ENCODE measurements at places on chromosomes 4 and X. TPM values are rescaled to one million over a fixed set of nuclear protein-coding genes. Genes with fewer than 3 reads are reported as not detected.

SLC9A6 gene
- total RNA-seq: 9.9 TPM

ZNF157 gene
- not detected for total RNA-seq

TENM3 gene
- total RNA-seq: 0.18 TPM

SSX1 gene
- not detected for total RNA-seq

METTL14 gene
- total RNA-seq: 37.0 TPM

CD40LG gene
- not detected for total RNA-seq

SOWAHD gene
- 2.7 TPM for total RNA-seq

NDUFC1 gene
- 20.6 TPM for total RNA-seq

GRCh38 chr4:127140306-127140705 is 492.5 kb upstream of the INTU start:
- DNase-seq: no peak

DNA sequence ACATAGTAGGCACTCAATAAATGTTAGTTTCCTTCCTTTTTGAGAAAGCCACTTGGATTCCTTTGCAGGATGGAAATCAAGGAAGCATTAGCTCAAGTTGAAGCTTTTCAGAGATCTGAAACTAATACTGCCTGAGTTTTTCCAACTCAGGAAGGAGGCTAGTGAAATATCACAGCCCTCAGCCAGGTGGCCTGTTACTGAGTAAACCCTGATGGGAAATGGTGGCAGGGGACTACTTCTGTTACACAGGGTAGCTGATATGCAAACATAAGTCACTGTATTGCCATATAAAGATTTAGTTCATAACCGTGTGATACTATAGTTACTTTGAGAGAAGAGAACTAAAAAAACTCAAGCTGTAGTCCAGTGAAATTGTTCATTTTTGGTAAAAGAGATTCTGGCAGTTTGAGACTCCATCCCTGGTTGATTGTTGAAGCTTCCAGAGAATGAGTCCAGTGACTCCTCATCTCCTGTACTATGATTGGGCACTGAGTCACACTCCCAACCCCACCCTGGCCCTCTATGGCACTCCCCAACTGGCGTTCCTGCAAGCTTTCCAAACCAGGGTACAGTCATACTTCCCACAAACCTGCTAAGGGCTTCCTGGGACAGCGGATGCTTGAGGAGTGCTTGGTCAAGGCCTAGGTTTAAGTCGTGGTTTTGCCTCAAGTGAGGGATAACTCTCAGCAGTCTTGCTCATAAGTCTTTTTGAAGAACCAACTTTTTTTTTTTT is 81.8 kb downstream of the MID1IP1 start:
- no peak for DNase-seq

DNA sequence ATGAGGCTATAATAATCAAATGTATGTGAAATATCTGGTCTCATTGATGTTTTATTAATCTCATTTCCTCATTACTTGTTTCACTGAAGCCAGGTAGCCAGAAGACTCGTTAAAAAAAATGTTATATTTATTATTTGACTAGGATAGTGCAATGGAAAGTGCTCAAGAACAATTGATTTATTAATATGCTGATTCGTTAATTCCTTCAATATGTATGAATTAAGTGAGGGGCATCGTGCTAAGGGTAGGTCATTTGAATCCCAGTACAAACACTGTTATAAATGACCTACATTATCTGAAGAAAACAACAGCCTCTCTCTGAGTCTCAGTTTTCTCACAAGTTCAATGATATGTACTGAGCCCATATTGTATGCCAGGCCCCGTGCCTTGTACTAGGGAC is 214.2 kb upstream of the GPRIN3 start:
- DNase-seq: no peak

- DNase-seq: no peak
Observed at GRCh38 chr4:82865592-82865991, 25.4 kb downstream of the SEC31A start.

DNA sequence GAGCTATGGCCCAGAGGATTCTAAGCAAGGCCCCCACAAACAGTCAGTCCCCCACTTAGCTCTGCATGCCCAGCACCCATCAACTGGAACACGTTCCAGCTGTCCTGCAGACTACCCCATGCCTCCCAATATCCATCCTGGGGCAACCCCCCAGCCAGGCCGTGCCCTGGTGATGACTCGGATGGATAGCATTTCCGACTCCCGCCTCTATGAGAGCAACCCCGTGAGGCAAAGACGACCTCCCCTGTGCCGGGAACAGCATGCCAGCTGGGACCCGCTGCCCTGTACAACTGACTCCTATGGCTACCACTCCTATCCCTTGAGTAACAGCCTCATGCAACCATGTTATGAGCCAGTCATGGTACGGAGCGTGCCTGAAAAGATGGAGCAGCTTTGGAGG is 32.0 kb downstream of the LAS1L start:
- DNase-seq: no peak

GRCh38 chr4:118884716-118885115 is 3.9 kb upstream of the SYNPO2 start:
- DNase-seq: no peak

GRCh38 chr4:6354119-6354518 is 84.5 kb downstream of the WFS1 start:
- no peak for DNase-seq

DNA sequence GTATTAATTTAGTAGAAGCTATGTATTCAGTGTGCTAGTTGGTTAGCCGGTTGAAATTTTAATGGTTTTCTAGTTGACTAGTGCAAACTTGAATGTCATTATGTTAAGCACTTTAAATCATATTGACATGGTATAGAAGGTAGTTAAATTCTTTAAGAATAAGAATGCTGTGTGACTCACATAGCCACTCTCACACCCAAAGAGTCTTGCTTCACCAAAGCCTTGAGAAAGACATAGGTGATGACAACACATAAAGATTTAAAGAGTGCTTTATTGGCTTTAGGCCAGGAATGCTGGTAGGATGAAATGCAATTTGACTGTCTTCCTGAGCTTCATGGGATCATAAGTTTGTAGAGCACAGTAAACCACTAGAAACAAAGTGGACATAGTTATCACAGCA is 85.3 kb downstream of the DCAF8L2 start:
- no peak for DNase-seq

DNA sequence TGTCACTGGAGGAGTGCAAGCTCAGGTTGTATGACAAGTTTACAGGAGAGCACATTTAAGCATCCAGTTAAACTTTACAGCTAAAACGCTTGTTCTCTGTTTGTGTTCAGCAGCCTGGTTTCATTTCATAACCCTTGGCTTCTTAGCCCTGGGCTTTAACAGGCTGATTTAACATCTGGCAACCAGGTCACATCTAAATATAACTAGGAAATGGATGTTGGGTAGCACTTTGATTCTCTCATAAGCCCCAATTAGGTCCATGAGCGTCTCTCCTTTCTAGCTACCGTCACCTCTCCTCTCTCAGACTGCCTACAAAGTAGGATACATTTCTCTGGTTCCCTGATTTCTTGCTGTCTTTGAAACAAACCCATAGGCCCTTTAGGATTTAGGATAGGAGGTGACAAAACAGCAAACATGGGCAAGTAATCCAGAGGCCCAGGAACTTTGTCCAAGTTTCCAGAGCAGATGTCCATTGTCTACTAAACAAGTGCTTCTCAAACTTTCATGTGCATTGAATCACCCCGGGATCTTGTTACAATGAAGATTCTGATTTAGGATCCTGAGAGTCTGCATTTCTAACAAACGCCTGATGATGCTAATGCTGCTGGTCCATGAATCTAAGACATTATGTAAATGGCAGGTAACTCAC is 22.5 kb downstream of the OTUD6A start:
- DNase-seq: no peak

- no peak for DNase-seq
Observed at GRCh38 chr4:109752525-109752924, 22.7 kb upstream of the PLA2G12A start.

DNA sequence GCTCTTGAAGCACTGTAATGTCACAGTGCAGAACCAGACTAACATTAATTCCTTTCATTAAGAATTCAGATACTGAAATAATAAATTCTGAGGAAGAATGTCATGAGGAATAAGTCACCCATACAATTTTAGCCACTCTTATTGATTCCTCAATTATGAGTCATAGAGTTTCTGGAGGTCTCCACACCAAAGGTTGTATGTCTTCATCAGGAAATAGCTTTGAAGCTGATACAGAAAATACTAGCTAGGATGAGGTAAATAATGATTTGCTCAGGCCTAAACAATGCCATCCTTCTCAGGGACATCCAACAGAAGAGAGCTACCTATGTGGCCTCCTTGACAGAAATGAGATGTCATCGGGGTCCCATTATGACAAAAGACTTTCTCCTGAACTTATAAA is 238.8 kb downstream of the OR13H1 start:
- DNase-seq: no peak

- no peak for DNase-seq
Observed at GRCh38 chrX:34880656-34881055, 61.9 kb upstream of the FAM47B start.

GRCh38 chr4:13977746-13978145 is 350.2 kb upstream of the BOD1L1 start:
- DNase-seq: no peak

- no peak for DNase-seq
Observed at GRCh38 chr4:827209-828081, 1.5 kb upstream of the CPLX1 start.

- DNase-seq: no peak
Observed at GRCh38 chr4:7158991-7159390, 33.3 kb upstream of the SORCS2 start.
